Hypothalamus (tissue), 51 donors: ENCODE measurements at places on chromosomes 12 and 14.
A peak's percentile ranks its signal among the peaks of the same experiment; 100 is the strongest.

- DNase-seq, result no peak
Observed at GRCh38 chr12:105272814-105273416, 36.9 kb upstream of the APPL2 start.

- DNase-seq, result no peak
Observed at GRCh38 chr12:98470469-98471082, 44.8 kb upstream of the TMPO start.

GRCh38 chr14:88321692-88322503, 1.2 kb downstream of the KCNK10 start:
- DNase-seq, result no peak

DNA sequence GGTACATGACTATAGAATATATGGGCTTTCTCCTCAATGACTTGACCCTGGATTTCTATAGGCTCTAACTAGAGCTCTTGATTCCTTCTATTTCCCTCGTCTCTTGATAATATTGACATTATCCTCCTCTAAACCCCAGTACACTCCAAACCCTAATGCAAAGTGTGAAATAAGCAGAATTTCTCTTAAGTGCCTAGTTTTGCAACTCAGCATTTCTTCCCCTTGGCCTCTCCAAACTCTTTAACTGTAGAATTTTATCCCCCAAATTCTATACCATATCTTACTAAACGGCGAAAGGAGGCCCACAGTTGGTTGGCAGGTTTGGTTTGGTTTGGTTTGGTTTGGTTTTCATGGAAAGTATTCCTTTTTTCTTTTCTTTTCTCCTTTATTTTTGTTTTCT, 498.7 kb downstream of the CCER1 start:
- DNase-seq, result no peak

DNA sequence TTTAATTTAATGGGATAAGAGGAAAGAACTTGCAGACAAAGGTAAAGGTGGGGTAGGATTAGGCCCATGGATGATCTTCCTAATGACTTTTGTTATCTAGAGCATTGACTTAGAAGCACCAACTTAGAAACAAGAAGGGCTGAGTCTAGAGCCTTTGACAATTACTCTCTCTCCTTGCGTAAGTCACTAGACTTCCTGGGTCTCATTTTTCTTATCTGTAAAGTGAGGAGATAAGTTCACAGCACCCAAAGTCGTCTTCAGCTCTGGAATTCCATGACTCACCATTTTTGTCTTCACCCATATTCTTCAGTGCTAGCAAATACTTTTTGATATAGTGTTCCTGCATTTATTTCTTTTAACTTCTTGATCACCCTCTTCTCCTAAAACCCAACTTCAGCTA, 75.7 kb downstream of the SSPN start:
- no peak for DNase-seq

DNA sequence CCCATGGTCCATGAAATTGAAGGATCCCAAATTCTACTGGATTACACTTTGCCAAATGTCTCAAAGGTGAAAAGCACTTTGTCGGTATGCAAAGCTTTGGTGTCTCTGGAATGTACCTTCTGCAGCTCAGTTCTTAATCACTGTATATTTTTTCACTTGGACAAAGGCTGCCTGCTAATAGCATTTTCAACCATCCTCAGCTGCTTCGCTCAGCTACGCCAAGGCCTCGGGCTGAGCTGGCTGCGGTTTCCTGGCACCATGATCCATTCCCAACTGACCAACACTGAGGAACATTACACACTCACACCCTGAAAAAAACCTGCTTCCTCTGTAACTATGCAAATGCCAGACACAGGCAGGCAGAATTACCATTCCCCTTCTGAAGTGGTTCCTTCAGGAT, 335.2 kb downstream of the DPF3 start:
- DNase-seq, result no peak

DNA sequence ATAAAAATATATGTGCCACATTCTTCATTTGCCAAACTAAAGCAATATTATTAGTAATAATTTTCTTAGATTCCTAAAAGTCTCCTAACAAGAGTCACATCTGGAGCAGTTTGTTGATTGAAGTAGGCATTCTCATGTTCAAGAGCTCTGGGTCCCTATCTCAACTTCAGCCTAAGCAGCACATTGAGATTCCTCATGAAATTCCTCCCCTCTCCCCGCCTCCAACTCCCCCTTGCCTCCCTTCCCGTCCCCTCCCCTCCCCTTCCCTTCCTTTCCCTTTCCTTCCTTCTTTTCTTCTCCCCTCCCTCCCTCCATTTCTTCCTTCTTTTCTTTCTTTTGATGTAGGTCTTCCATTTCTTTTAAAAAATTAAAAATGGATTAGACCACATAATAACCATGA, 48.7 kb upstream of the NAV3 start:
- DNase-seq, result no peak

- DNase-seq, result no peak
Observed at GRCh38 chr14:73719791-73720190, 5.6 kb upstream of the PNMA1 start.

GRCh38 chr12:79547044-79547734, 143.6 kb downstream of the PAWR start:
- DNase-seq, result no peak

DNA sequence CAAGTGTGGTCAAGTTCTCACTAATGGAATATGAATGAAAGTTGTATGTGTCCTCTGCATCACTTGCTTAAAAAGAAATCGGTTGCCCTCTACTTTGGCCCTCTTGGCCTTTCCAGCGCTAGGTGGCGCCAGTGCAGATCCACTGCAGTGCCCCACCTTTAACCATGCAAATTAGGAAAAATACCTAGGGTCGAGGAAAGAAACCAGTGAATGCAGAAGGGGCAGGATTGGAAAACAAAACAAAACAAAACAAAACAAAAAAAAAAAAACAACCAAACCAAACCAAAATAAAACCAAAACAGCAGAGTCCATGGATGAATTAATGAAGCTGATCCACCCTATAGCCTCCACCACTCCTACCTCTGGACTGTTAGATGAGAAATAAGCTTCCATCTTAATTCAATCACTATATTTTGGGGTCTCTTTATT, 12.9 kb upstream of the NEMF start:
- peak; percentile 30 for DNase-seq

DNA sequence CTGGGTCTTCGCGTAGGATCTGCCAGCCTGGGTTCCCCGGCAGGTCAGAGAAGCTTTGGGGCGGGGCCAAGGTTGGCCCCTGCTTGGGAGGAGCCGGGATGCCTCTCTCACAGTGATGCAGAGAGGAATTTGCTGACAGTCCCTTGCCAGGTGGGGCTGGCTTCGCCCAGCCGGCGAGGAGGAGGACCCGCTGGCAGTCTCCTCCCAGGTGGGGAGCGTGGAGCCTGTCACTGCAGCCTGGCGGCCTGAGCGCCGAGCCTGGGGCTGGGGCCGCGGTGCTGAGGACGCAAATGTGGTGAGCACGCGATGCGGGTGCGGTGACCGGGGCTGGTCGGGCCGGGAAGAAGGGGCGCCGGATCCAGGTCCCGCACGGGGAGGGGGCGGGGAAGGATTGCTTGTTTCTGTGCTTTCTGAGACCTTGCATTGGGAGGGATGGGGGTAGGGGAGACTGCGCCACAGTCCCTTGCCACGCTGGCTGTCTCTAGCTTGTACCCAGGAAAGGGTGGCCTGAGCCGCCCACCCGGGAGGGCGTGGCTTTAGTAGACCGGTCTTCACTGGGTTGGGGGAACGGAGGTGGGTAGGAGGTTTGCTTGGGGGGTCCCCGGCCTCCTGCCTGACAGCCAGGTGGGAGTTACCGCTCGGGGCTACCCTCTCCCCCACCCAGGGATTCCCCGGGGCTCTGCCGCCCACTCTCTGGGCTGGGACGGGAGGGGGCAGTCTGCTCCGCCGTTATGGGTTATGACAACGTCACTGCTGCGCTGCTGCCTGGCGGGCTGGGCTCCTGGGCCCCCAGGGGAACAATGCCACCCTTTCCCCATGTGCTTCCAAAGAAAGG, at the start of gene TMEM63C:
Gene TMEM63C (plus strand): TSS at position 196 of the 835 bp plus-strand sequence. CDS start 37,016 bp downstream, outside the sequence.
- peak; percentile 41 for DNase-seq

DNA sequence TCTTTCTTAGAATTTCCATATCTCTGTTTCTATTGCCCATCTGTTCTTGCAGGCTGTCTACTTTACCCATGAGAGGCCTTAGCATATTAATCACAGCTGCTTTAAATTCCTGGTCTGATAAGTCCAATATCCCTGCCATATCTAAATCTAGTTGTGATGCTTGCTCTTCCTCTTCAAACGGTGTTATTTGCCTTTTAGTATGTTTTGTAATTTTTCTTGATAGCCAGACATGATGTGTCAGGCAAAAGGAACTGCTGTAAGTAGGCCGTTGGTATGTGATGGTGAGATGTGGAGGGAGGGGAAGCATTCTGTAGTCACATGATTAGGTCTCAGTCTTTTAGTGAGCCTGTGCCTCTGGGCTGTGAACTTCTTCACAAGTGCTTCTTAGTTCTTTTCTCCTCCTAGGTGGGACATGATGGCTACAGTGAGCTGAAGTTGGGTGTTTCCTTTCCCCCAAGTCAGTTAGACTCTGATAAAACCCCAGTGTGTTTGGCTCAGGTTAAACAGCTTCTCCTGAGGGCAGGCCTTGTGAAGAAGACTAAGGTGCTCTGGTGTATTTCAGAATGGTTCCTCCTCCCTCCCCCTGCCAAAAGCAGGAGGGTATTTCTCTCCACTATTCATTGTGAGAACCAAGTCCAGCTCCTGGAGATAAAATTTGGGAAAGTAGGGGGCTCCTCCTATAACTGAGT, 195.9 kb upstream of the PARP11 start:
- DNase-seq, result no peak

DNA sequence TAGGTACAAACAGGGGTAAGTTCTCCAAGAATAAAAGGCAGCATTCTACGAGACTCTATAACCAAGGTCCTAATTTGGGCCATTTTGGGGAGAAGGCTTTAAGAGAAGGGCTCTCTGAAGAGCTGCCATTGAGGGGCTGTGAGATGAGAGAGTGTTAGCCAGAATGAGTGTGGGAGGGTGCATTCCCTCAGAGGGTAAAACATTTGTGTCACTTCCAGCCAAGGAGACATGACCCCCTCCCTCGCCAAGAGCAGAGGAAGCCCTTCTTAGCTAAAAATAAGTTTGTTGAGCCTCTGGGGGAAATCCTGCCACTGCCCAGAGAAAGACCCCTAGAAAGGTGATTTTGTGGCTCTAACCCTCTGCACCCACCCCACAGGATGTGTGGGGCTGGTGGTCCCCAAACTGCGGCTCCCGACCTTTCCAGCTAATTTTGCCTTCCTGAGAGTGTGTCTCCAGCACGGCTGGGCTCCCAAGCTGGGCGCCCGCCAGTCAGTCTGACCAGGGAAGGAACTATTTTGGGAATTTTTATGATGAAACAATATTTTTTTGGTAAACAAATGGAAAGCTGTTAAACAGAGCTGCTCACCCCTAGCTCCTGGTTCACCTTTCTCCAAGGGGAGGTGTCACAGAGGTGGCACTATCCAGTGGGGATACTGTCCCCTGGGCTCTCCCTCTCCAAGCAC, 65.9 kb upstream of the JDP2 start:
- no peak for DNase-seq

GRCh38 chr12:49983892-49984291, 11.1 kb downstream of the AQP6 start:
- DNase-seq, result no peak

- no peak for DNase-seq
Observed at GRCh38 chr12:6341417-6342139, at the start of gene TNFRSF1A. TSS of gene TNFRSF1A (minus strand) at chr12:6342076. CDS start at chr12:6341814, 262 bp downstream.

DNA sequence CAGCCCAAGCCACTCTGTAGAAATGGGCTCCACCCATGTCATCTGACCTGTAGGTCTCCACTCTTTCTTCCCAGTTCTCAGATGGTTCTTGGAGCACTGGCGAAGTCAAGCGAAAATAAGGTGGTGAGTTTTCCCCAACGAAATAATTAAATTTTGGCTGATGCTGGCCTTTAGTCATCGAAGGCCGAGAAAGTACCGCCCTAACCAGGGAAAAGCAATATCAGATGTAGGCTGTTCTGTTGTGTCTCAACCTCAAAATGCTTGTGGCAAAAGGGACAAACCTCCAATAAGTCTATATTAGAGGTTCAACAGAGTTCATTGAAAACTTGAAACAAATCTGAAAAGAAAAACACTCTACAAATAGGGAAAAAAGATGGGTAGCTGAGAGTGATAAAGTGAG, 48.6 kb upstream of the BCAT1 start:
- no peak for DNase-seq

DNA sequence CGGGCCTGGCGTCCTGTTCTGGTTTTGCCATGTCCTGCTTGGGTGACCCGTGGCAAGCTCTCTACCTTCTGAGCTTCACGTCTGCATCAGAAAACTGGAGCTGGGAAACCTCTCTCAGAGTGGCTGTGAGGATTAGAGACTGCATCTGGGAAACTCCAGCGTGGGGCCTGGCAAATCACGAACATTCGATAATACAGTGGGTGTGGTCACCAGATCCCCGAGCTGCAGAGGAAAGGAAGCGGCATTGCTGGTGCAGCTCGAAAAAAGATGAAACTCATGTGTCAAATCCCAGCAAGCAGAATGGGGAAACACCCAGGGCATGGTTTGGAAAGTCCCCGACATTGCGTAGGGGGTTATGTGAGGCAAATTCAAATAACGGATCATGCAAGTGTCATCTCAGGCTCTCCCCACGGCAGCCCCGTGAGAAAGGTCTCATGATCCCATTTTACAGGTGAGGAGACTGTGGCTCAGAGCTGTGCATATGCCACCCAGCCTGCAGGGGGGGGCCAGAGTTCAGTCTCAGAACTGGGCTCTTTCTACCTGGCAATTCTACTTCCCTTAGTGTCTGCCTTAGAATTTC, 98.1 kb upstream of the VRK1 start:
- DNase-seq, result no peak

DNA sequence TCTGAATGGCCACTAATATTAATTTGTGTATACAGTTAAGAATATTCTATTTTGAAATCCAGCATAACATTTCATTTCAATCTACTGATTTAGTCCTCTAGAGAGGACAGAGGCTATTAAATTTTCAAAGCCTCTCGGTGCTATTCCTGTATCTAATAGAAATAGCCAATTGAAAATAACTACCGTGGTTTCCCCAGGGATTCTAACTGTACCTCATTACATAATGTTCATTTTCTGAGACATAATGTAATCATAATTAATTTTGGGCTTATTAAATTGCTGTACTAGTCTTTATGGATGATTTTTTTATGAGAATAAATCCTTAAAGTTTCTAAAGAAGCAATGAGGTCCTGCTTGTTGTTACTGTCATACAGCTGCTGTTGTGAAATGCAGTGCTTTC, 38.6 kb upstream of the ACSS3 start:
- no peak for DNase-seq

GRCh38 chr14:102510616-102511520, 1.3 kb upstream of the ANKRD9 start:
- DNase-seq, result no peak

DNA sequence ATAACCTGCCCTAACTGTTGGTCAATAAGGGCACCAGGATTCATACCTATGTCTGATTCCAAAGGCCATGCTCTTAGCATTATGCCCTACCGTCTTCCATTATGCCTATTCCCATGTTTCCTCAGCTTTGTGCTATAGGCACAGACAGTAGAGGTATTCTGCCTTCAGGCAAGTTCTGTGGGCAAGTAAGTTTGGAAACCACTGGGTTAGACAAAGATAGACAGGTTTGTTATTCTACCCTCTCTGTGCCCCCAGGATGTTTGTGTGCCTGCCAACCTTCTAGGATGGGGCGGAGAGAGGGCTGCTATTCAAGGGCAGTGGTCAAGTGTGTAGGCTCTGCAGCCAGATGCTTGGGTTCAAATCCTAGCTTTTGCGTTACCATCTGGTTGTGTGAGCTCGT, 4.6 kb downstream of the RAPGEF3 start:
- no peak for DNase-seq
